Kidney glomerular epithelial cell (primary cell): ENCODE measurements at places on chromosomes 13 and 19.

DNA sequence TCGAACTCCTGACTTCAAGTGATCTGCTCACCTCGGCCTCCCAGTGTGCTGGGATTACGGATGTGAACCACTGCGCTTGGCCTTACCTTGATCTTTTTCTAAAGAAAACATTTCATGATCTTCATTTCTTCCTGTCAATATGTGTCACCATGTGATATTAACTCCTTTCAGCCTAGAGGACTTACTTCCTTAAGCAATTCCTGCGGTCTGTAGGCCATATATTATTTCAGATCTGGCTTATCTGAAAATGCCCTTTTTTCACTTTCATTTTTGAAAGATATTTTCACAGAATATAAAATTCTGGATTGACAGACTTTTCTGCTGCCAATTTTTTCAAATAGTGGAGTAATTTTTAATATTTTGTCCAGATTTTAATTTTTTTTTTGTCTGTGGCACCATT, 2.0 kb upstream of the GPR32 start:
- DNase-seq = no peak

- no peak for DNase-seq
Observed at GRCh38 chr13:44627441-44627840, 51.3 kb upstream of the TSC22D1 start.

- peak; percentile 48 for DNase-seq
Observed at GRCh38 chr13:105346141-105346775, 1189.2 kb downstream of the EFNB2 start.

DNA sequence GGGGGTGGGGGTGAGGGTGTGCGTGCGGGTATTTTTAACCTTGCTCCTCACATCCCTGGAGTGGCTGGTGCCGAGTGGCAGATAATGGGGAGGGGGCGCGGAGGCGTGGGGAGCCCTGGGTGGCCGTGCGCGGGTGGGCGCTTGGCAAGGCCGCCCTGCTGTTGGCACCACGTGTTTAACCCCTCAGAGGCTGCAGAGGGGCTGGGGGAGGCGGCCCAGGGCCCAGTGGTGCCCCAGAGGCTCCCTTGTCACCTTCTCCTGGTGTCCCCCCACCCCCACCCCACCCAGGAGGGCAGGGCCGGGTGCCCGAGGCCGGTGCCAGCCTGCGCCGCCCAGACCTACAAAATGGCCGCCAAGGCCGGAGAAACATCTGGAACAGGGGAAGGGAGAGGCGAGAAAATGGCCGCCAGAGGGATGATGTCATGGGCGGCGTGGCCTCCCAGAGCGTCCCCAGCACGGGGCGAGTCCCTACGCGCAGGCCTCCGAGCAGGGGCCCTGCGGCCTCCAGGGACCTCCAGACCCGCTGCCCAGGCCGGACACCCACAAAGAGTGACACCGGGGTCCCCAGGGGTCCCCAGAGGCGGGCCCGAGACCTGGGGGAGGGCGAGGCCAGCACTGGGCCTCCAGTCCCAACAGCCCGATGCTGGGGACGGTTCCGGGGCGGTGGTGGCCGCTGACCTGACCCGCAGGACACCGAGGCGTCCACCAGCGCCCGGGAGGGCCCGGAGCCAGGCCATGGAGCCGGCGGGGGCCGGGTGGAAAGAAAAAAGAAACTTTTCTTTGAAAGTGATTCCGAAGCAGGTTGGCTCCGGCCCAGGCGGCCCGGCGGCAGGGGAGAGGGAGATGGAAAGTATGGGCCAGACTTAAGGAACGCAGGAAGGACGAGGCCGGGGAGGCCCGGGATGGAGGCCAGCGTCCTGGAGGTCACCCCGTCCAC, 38.2 kb downstream of the NFIC start:
- DNase-seq = peak; percentile 13

DNA sequence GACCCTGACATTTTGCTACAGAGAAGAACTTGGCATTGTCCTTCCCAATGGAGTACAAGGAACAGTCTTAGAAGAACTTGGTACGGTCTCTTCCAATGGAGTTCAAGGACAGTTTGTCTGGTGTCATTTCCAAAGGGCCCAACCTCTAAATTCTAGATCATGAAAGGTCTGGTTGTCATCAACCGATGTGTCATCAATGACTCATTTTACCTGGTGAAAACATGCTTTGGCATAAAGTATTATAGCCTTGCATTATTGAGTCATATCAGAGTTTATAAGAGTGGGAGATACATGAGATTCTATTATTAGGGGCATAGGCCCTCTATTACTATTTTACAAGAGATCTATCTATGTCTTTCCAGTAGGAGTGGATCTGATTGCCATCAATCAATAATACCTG, 4.3 kb downstream of the CYP2B6 start:
- no peak for DNase-seq

DNA sequence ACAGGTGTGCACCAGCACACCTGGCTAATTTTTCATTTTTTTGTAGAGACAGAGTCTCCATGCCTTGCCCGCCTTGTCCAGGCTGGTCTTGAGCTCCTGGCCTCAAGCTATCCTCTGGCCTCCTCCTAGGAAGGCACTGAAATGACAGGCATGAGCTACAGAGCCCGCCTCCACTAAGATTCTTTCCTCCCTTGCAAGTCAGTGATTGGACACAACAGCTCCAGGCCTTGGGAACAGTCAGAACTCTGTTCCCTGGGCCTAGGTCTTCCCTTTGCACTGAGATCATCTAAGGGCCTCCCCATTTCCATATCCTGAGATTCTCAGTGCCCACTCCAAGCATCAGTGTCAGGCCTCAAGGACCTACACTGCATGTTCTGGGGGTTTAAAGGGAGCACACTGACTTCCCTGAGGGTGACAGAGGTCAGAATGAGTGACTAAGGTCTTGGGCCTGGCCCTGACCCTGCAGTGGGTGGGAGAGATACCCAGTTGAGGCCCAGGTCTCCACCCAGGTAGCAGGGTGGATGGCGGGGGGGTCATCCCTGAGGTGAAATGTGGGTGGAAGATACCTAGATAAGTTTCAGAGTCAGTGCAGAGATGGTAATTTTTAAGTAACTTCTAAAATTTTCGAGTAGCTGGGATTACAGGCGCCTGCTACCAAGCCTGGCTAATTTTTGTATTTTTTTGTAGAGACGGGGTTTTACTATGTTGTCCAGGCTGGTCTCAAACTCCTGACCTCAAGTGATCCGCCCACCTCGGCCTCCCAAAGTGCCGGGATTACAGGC, 17.3 kb upstream of the ERCC1 start:
- no peak for DNase-seq
